Mucosa of descending colon (tissue), 3 donors: ENCODE measurements at places on chromosomes 2 and 18.

- DNase-seq: no peak
Observed at GRCh38 chr18:77009675-77010074, 122.9 kb downstream of the MBP start.

- DNase-seq: no peak
Observed at GRCh38 chr2:79713131-79713785, 200.4 kb downstream of the CTNNA2 start.

DNA sequence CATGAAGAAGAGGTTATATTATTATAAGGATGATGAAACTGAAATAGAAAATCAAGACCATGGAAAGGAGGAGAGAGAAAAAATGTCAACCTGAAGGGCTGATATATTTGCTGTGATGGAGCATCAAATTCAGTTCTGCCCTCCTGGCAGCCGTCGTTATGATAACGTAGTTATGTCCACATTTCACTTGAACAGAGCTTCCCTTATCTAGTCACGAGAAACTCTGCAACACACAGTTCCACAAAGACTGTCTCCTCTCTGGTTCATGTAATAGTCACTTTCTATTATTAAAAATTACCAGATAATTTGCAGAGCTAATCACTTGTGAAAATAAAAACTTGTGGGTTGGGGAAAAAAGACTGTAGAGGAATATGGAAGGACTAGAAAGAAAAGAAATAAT, 19.5 kb upstream of the RBMS1 start:
- DNase-seq: no peak

DNA sequence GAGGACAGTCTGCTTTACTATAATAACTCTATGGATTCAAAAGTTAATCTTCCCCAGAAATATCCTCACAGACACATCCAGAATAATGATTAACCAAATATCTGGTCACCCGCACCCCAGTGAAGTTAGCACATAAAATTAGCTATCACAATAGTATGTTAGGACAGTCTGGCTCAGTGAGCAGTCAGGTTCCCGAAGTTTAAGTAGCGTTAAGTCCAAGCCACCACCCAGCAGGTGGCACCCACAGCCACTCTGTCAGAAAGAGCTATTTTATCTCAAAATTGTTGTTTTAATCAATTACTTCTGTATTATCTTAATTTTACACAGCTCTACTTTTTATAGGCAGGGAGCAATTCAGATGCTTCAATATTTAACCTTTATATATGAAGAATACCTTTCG, 537.5 kb downstream of the MBD2 start:
- peak; percentile 7 for DNase-seq

DNA sequence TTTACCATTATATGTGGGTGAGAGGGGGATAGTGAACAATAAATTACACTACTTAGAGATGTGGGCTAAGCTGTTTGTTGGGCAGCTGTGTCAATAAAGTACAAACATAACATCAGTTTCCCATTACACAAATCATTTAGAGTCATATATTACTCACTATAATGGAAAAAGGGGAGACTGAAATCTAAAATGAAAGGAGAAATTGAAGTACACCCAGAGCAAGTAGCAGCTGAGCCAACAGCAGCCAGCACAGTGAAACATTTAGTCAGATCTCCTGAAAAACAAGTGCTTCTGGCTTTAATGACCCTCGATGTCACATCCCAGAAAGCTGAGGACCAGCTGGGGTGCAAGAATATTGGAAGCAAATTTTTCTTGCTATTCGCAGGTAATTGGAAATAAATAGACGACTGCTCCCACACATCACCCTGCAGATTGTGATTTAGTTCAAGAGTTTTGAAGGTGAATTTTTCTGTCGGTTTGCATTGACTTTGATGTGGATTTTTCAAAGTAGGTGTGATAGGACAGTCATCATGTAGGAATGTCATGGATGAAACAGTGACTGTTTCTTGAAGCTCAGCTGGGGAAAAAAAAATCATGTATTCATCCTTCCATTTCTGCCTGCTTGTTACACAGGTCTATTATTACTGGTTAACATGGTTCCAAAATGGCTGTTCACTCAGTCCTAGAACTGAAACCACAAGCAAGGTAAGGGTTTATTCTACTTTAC, 1607.3 kb upstream of the CELF4 start:
- DNase-seq: no peak

DNA sequence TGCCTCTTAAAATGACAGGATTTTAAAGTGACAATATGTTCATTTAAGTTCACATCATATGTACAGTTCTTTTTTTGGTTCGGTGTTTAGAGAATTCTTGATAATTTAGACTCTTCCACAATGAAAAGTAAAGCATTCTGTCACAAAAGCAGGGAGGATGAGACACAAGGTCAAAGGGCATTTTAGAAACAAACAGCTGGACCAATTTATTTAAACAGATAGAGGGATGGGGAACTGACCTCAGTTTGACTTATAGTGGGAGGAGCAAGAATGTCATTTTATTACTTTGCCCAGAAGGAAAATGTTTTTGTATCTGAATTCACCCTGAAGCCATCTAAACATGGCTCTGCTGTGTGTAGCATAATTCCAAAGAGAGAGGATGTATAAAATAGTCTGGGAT, 128.5 kb downstream of the MEIS1 start:
- no peak for DNase-seq

DNA sequence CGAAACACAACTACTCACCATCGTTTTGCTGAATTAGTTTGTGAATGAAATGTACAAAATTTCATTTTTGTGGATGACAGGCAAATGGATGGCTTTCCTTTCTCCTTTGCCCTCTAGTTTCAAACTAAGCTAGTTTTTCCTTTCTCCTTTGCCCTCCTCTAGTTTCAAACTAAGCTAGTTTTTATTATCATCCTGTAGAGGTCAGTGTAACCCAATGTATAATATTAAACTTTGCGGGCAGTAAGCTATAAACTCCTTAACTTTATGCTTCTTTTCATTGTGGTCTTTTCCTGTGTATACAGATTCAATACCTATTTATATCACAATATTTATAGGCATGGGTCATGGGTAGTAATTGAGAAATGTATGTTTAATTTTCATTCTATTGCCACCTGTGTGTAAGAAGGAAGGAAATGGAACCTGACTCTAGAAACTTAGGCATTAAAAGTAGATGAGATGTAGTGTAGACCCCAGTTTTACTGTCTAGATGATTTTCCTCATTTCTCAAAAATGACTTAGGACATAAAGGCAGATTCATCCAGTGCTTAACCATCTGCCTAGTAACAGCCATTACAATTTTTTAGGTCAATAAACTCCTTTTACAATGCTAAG, 58.1 kb downstream of the MAP3K19 start:
- DNase-seq: no peak

DNA sequence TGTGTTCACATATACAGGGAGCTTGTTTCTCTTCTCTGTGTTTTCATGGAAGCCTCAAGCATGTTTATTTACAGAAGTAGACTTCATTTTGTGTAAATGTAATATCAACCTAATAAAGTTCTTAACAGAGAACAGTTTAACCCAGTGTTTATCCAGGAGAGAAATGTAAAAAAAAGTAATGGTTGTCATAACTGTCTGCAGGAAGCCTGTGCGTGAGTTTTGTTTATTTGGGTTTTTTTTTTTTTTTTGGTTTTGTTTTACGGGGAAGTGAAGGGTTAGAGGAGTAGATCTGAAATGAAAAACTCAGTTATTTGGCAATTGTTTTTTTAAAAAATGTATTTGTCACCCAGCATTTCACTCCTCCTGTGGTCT, 124.7 kb downstream of the RAPGEF4 start:
- no peak for DNase-seq

DNA sequence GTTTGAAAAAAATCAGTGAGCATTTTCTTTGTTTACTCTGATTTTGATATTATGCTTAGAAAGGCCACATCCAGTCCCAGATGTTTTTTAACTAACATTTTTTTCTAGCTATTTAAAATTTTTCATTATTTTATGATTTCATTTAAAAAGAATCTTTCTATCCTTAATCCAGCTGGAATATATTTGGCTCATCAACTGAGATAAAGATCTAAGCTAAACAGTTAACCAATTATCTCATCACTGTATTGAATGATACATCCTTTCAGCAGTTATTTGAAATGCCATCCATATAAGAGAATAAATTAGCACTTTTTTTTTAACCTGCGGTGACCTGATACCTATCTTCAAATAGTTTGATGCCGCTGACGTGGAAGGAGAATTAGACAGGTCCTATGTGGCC, 245.5 kb upstream of the COPS8 start:
- no peak for DNase-seq

DNA sequence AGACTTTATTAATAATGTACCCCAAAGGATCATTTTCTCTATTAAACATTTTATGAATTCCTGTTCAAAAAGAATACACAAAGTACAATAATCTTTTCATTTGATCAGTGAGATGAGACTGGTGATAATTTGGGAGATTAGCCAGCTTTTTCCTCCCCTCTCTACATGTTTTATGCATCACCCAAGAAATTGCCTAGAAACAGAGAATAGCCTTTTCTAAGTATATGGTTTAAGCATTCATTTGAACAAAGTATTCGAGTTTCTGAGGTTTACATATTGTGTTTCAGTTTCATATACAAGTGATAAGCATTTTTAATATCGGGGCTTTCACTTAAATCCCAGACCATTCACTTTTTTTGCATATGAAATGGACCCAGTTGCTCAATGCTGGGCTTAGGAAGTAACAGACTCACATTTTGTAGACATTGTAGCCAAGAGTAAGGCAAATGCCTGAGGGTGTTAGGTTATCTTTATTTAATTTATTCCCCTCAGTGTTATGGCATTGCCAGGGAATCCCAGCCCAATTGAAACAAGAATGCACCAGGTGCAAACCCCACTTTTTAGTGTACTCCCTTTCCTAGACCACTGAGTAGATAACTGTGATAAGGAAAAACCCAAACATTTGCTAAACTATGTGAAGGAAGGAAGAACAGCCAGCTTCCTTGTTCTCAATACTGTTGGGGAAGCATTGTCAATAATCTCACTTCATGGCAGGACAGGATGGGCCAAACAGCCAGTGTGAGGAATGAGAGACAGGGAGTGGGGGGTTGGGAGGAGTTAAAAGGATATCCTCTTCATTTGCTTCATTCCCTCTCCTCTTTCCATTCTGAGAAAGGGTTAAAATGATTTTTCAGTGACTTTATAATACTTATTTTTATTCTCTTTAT, 3.5 kb downstream of the CPO start:
- no peak for DNase-seq

- DNase-seq: no peak
Observed at GRCh38 chr18:74947875-74948274, 261.1 kb downstream of the PTGR3 start.

DNA sequence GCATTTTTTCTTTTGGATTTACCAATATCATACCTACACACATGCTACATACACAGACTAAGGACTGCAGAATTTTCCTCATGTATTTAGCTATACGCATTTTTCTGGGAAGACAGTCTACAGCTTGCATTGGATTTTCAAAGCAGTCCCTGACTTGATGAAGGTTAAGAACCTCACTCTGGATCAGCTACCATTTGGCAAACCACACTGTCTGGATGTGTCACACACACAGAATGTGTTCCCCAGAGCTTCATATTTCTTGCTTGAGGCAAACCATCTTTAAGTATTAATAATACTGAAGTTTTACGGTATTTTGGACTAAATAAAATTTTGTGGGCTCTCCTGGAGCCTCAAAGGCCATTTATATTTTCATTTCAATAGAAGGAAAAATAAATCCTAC, 102.3 kb downstream of the TCF4 start:
- DNase-seq: no peak

- DNase-seq: no peak
Observed at GRCh38 chr2:222532315-222532714, 108.0 kb downstream of the SGPP2 start.

DNA sequence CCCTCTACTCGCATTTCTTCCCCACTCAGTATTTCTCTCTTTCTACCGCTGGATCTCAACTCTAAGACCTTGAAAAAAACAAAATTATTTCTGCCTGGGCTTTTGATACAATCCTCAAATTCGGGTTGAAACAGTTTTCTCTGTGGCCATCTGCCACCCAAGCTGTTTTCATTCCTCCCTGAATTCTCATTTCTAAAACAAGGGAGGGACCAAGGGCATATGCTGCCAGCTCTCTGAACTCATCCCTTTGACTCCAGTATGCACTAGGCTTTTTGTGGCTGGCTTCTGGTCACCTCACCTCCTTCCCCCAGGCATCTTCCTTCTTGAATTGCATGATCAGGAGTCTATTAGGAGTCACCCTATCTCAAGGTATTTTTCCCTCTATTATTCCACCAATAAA, 49.5 kb downstream of the CCDC148 start:
- DNase-seq: no peak

GRCh38 chr18:39425172-39425850, 1859.7 kb upstream of the CELF4 start:
- DNase-seq: no peak

GRCh38 chr2:9440058-9440727, 16.7 kb downstream of the CPSF3 start:
- DNase-seq: no peak

DNA sequence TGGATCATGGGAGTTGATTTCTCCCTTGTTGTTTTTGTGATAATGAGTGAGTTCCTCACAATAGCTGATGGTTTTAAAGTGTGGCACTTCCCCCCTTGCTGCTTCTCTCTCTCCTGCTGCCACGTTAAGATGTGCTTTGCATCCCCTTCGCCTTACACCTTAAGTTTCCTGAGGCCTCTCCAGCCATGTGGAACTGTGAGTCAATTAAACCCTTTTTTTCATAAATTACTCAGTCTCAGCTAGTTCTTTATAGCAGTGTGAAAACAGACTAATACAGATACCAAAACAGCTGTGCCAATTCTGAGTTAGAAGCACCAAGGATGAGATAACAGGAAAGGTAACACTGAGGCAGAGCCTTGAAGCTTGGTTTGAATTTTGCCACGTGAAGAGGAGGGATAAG, 44.7 kb downstream of the ITSN2 start:
- no peak for DNase-seq

DNA sequence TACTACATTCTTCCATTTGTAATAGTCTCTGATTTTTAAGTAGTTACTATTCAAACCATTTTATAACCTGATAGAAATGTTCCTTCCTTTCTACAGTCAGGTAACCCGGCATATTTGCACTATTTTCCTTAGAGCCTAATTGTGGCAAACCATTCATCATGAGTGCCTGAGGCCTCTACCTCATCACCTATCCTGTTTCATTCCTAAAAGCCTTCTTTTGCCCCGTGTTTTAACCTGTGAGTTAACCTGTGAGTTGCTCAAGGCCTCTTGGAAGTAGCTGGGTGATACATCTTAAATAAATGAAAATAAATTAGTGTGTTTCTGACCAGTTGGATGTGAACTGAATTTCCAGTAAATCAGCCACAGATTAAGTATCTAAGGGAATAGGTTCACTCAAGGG, 6.5 kb upstream of the KLHL29 start:
- DNase-seq: no peak

GRCh38 chr2:96514521-96514920, 9.4 kb upstream of the NEURL3 start:
- DNase-seq: no peak

GRCh38 chr2:27152102-27152795, 3.4 kb downstream of the TCF23 start:
- DNase-seq: no peak

GRCh38 chr2:76599732-76600368, 889.1 kb upstream of the GCFC2 start:
- DNase-seq: peak; percentile 78

- no peak for DNase-seq
Observed at GRCh38 chr18:7177116-7177744, 53.7 kb upstream of the LRRC30 start.
